ENCODE measurements at places on chromosomes 3 and 15.
A peak's percentile ranks its signal among the peaks of the same experiment; 100 is the strongest.

DNA sequence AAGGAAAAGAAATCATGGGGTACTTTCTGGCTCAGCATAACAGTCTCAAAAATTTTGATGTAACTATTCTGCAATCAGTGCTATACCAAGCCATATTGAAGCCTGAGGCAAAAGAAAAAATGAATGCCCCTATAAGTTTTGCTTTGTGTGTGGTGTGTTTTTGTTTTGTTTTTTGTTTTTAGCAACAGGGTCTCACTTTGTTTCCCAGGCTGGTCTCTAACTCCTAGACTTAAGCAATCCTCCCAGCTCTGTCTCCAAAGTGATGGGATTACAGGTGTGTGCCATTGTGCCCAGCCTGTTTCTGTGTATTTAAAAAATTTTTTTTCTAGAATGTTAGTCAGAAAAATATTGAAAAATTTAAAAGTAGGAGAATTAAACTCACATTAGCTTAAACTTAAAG is 93.2 kb downstream of the ZNF280D start:
- no peak for DNase-seq

DNA sequence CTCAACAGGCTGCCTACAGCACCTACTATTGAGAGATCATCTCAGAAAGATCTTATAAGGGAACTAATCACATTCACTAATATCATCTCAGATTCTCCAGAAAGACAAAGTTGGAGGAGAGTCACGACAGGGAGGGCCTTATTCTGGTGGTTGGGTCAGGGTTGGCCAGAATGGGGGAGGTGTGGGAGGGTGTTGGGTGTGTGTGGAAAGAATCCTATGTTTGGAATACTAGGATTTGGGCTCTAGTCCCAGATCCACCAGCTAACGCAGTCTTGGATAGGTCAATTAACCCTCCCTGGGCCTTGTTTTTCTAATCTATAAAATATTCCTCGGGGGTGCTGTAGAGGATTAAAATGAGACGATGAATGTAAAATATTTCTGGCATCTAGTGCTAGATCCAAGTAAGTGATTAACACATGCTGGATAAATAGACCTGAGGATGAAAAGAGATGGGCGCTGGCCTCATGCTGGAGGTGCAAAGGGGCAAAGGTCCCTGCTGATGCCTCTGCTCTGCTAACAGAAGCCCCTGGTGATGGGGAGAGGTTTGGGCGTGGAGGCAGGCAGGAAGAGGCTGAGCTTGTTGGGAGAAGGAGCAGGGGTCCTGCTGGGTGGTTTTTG is 67.6 kb upstream of the ETV5 start:
- no peak for DNase-seq

DNA sequence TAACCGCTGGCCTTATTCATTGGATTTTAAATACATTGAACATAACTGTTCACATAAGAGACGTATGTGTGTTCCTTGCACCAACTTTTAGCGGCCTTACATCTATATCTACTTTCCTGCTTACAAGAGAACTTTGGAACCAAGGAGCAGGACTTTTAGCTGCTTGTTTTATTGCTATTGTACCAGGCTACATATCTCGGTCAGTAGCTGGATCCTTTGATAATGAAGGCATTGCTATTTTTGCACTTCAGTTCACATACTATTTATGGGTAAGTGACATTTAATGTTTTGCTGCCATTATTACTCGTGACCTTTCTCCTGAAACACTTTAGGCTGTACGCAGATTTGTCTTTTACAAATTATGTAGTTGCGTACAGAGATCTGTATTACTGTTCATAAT is 47.1 kb downstream of the STT3B start:
- no peak for DNase-seq

- DNase-seq, result no peak
These were observed 685.6 kb downstream of the AGBL1 start for GRCh38 chr15:86765281-86765680.

DNA sequence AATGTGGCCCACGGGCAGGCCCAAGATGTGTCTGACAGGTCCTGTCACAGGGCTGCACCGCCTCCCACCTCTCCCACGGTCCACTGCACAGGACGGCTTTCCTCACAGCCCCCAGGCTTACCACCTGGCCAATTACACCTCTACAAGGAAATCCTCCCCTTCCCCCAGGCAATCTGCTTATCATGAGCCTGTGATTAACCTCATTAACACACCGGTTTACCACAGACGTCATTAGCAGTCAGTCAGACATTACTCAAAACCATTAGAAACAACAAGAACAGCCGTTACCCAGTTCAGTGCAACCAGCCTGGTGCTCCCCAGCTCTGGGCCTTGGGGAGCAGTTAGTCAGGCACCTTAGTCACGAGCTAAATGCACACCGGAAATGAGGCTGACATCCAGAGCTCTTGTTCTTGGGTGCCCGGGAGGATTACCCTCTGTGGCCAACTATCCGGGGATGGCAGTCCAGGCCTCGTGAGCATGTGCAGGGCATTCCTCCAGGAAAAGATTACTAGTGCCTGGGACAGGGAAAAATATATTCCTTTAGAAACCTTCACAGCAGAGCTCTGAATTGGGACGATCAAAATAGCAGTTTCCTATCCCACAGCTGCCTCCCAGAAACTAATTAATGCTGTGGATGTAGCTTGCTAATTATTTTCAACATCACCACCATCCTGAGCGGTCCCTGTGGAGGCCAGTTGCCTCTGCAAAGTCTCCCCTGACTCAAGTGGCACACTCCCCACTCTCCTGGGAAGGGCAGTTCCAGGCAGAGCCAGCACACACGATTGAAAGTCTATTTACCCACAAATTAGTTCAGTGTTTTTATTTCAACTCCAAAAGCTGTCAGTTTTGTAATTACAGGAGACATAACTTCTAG is 117.4 kb upstream of the ZBED2 start:
- DNase-seq, result no peak

- DNase-seq, result no peak
These were observed 767 bp downstream of the AP3S2 start for GRCh38 chr15:89893027-89893426.

- no peak for DNase-seq
These were observed 41.9 kb downstream of the SMAD6 start for GRCh38 chr15:66743703-66744536.

DNA sequence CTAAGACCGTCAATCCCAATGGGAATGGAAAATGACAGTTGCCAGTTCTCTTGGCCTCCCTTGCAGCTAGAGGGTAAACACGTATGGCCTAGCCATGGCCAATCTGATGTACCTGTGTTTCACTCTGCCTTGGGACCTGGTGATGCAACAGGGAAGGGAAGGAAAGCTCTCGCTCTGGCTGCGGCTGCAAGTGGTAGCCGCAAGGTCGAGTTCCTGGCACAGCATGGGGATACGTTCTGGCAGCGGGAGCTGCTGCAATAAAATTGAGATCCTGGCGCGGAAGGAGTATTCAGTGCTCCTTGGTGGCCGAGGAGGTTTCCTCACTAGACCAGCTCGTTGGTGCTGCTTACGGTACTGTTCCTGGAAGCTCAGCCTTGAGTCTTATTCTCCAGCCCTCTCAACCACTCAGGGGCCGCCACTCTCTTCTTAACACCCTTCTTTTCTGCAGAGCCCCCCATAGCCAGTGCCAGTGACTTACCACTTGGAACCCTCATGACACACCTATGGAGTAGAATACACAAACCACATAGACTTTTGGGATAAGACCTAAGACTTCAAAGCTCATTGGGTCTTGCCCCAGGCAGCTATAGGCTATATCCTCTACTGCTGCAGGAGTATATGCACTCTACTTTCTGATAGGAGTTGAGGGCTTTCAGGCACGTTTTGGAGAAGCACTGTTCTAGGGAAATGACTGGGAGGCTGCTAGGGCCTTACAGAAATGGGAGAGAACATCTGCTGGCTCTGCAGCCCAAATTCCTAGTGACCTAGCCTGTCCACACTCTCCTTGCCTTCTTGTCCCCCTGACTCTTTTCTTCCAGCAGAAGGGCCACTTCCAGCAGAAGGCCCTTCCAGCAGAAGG is 2.7 kb downstream of the KY start:
- no peak for DNase-seq

DNA sequence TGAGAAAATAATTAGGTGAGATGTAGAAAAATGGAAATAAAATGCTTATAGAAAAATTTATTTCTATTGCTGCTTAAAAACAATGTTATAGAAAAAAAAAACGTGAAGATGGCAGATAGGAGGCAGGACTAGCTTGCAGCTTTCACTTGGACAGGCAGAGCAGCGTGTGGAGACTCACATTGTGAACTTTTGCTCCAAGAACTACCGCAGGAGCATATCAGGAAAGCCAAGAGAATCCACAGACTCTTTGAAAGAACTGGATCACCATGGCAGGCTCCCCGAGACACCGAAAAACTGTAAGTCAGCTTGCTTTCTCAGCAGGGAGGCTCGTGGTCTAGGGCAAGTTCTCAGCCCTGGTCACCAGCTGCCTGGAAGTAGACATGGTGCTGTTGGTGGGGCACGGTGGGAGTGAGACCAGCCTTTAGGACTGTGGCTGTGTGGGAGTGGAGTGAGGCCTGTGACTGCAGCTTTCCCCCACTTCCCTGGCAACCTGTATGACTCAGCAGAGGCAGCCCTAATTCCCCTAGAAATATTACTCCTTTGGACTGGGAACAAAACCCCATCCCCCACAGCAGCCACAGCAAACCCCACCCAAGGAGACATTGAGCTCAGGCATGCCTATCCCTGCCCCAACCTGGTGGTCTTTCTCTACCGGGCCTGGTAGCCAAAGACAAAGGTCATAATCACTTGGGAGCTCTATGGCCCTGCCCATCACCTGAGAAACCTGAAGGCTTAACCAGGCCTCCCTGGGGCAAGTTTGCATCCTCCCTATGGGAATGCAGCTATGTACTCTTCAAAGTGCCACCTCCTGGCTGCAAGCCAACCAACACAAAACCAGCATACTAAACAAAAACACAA is 22.8 kb downstream of the STRIT1 start:
- DNase-seq, result no peak

- no peak for DNase-seq
These were observed 277.3 kb upstream of the TLE3 start for GRCh38 chr15:70375006-70375431.

DNA sequence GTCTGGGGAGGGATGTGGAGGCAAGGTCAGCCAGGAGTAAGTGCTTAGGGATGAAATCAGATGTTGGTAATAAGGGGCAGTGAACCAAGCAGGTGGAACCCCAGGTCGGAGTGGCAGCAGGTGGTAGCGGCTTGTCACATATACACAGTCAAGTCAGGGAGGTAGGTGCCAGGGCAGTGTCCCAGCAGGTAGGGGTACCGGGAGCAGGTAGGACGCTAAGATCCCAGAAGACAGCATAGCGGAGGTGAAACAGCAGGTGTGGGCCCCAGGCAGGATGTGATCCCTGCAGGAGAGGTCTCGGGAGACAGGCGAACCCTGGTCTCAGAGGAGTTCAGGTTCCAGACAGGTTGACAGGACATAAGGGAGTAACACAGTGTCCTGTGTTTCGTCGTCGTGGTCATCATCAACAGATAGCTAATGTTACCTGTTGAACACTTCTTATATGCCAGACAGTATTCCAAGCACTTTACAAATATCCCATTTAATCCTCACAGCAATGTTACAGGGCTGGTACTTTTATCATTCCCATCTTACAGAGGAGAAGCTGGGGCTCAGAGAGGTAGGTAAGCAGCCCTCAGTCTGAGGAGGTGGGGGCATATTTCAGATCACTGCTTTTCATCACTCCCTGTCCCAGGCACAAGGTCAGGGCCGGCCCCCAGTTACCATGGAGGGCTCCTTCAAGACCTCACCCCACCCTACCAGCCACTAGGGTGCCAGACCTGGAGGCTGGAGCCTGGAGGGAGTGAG is 241.6 kb downstream of the UACA start:
- no peak for DNase-seq

DNA sequence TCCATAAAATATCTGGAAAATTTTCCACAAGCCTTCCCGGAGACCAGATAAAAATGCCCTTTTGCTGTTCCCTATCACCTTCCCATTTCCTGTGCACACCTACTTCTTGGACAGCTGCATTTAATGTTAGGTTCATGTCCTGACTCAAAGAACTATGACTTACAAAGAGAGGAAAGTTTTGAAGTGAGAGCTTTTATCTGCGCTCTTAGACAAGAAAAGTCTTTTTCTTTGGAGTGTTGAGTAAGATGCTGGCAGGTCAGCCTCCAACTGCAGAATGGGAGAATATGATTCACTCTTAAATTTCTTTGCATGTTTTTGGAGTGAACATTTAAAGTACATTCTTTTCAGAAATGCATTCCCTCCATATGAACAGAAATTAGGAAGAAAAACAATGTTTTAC is 147.3 kb upstream of the DPH6 start:
- no peak for DNase-seq

- DNase-seq, result no peak
These were observed 20.8 kb upstream of the DUSP7 start for GRCh38 chr3:52076896-52077780.

GRCh38 chr3:146072824-146073223 is 88.2 kb downstream of the PLOD2 start:
- no peak for DNase-seq

DNA sequence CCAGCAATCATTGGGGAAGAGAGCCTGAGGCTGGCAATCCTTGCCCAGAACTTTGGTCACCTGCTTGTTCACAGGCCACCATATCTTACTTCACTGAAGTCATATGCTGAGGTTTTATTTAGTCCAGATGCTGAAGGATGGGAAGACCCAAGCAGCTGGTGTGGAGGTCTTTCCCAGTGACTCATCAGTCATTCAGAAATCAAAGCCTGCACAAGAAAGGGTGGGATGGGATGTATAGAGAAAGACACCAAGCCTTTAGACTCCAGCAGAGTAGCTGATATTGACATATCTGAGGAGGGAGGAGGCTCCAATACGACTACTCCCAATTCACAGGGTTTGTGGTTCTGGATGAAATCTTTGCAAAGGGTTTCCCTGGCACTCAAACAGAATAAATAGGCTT is 13.0 kb upstream of the PHLDB2 start:
- DNase-seq, result peak; percentile 64

GRCh38 chr3:167776066-167776685 is 40.7 kb downstream of the SERPINI1 start:
- no peak for DNase-seq

GRCh38 chr3:110814170-110815007 is 257.2 kb upstream of the NECTIN3 start:
- DNase-seq, result peak; percentile 92

- no peak for DNase-seq
These were observed 4.3 kb downstream of the MECOM start for GRCh38 chr3:169659096-169659819.

DNA sequence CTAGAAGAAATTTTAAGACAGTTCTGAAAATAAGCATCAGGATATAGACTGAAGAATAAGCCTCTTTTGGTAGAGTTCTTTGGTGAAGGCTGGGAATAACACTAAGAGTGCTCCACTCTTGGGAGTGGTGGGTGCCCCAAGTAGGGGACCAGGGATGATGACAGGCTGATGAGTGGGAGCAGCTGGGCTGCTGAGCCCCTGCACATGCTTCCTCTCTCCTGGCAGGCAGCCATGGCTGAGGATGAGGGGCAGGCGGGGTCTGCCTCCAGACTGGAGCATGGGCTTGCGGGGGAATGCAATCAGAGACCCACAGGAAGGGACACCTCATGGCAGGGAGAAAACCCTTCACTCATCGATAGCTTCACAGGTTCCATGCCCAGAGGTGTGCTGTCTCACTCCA is 72.6 kb upstream of the RORA start:
- DNase-seq, result no peak

DNA sequence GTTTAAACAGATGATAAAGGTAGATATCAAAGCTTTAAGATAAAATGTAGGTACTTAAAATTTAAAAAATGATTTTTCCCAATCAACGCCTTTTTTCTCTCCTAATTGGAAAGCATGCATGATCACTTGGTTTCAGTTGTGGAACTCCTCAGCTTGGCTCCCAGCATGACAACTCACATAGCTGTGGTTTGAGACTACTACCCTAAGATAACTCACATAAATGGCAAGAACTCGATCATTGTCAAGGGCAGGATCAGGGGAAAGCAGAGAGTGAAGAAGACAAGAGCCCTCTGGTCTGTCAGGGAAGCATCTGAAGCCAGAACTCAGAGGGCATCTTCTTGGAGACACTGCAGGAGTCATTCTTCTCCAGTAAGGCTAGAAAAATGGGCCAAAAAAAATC is 516.7 kb downstream of the NTRK3 start:
- DNase-seq, result no peak
